ENCODE measurements at places on chromosomes 12 and 14. TPM values are rescaled to one million over a fixed set of nuclear protein-coding genes. Genes with fewer than 3 reads are reported as not detected.

DNA sequence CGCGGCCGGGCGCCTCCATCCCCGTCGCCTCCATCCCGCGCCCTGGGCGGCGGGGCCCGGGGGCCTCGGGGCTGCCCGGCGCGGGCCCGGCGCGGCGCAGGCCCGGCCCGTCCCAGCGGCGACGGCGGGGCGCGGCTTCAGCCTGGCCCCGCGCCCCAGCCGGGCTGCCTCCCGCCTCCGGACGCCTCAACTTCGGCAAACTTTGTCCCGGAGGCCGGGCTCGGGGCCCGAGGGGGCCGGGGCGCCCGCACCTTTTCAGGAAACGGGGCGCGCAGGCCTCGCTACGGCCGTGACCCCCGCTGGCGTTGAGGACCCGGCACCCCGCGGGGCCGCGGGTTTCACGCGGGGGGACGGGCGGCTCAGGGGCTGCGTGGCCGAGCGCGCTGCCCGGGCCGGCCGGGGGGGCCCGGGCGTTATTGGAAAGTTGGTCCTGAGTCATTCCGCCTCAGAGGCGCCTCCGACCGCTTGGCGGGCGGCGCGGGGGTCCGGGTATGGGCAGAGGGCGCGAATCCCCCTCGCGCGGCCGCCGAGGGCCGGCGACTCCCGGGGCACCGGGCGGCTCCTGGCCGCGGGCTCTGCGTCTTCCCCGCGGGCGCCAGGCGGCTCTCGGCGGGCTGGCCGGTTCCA is 575 bp downstream of the TRAF3 start:
- no peak for DNase-seq

GRCh38 chr12:115934046-115934445 is 343.4 kb downstream of the MED13L start:
- no peak for DNase-seq

- no peak for DNase-seq
These were observed 582 bp downstream of the LRRIQ1 start for GRCh38 chr12:85036733-85037132.

GRCh38 chr12:103600967-103601728 is 14.1 kb downstream of the STAB2 start:
- DNase-seq: no peak

GRCh38 chr12:61860451-61860850 is 399.8 kb upstream of the USP15 start:
- DNase-seq: no peak

DNA sequence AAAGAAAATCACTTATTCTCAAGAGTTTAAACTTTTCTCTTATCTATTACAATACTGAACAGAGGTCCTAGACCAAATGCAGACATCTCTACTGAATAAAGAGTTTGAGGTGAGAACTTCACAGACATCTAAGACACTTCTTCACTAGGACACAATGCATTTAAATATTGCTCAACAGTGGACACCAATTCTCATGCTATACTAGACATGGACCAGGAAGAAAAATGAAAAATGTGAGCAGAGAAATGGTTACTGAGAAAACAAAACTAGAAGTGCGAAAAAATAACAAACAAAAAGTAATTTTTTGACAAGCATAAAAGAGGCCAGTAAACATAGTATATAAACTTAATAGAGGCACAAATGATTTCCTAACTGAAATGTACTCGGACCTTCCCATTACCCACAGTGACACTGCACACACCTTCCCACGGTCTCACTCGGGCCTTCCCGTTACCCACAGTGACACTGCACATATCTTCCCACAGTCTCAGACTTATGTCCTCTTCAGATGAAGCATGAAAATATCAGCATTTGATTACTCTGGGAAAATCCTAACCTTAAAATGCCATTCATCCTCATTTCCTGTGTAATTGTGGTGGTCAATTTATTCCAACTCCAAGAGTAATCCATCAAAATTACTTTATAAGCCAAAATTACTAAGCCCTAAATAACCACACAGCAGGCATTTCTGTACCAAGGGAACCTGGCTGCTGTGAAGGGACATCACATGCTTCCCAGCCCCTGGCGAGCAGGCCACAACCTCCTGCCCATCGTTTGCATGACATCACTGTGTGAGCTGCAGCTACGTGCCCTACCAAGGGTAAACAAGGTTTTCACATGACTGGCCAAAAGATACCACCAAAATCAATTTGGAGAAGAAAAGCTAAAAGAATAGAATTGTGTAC is 6.4 kb downstream of the SLC15A4 start:
- DNase-seq: no peak

DNA sequence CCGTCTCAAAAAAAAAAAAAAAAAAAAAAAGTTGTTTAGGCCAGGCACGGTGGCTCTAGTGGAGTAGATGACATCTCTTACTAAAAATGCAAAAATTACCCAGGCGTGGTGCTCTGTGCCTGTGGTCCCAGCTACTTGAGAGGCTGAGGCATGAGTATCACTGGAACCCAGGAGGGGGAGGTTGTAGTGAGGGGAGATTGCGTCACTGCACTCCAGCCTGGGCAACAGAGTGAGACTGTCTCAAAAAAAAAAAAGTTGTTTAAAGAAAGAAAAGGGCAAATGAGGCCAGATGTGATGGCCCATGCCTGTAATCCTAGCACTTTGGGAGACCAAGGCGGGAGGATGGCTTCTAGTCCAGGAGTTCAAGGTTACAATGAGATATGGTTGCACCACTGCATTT is 36.6 kb upstream of the SPPL3 start:
- no peak for DNase-seq

The TSHR gene
- not detected for total RNA-seq

The SRRM4 gene
- not detected for total RNA-seq
